GM04504 (cell line): ENCODE measurements at places on chromosomes 1 and 21.

DNA sequence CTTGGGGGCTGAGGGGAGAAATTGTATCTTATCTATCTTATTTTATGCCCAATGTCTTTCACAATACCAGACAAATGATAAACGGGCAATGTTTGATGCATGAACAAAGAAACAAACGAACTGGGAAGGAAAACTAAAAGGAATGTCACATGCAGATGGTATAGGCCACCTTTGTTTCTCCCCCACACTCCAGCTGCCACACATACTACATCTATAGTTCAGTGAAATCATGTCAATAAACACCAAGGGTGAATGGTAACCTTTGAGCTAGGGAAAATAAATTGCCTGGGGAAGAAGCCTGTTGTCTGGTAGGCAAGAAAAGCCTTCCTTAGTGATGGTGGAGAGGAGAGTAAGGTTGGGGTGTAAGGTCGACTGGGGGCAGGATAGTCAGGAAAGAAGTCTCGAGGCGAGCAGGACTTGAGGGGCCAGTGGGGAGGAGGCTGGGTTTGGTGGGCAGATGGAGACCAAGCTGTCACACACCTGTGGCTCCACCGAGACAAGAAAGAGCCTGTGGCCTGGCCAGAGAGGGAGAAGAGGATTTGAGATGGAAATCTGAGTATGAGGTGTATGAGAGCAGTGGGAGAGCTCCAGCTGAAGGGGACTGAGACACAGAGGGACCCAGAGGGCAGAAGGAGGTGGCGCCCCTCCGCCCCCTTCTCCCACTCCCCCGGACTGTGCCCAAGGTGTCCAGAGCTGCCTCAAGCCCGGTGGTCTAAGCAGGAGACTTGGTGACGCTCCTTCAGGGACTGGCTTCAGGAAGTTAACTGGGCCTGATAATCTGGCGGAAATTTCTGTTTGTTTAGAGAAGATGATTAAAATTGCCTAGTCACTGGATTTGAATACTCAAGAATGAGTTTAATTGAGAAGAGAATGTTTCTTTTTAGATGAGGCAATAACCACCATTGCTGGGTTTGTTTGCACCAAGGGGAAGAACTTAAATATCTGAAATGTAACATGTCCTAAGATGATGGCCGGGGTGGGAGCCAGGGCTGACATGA lies 37.3 kb downstream of the ATF3 start:
- DNase-seq = no peak

DNA sequence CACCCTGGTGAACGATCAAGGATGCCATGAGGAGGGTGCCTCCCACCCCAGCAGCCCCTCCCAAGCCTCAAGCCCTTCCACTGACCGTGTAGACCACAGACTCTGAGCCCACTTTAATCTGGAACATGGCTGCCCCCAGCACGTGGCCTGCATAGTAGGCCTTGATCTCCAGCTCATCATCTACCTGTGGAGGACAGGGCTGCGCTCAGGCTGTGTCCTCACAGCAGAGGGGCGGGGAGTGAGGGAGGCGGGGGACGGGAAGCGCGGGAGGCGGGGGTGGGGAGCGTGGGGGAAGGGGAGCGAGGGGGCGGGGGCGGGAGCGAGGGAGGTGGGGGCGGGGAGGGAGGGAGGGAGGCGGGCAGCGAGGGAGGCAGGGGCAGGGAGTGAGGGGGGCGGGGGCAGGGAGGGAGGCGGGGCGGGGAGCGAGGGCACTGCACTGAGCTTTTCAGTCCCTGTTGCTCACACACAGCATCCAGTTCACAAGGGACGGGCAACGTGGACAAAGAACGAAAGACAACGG lies 7.1 kb downstream of the PUSL1 start:
- DNase-seq = no peak

DNA sequence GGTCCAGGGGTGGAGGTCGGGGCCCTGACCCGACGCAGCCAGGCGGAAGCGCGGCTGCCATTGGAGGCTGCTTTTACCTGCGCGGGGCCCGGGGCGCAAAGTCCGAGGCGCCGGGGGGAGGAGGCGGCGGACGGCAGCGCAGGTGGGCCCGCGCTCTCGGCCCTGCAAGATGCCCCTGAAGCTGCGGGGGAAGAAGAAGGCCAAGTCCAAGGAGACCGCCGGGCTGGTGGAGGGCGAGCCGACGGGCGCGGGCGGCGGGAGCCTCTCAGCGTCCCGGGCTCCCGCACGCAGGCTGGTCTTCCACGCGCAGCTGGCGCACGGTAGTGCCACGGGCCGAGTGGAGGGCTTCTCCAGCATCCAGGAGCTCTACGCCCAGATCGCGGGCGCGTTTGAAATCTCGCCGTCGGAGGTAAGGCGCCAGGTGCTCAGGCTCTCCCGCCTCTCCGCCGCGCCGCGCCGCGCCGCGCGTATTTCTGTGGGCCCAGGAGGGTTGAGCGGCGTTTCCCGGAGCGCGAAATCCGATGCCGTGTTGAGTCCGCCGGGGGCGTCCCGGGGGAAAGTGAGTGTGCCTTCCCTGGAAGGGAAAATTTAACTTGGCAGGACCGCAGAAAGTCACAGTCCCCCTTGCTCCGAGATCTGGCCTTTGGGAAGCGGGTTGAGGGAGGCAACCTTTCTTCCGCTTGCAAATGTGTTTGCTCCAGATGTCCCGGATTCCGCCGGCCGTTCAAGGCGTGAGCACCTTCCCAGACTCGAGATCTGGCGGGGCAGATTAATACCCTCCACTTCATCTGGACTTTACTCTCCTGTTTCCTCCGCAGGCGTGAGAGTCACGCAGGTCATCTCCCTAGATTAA lies at the start of gene GIPC2:
TSS of gene GIPC2 (plus strand) at position 41 of the 853 bp plus-strand sequence. CDS start at position 170, 129 bp downstream.
- no peak for DNase-seq

GRCh38 chr21:34336756-34337391 lies 26.9 kb upstream of the KCNE2 start:
- no peak for DNase-seq

- DNase-seq = no peak
Measured at GRCh38 chr1:9239622-9240401, 5.2 kb downstream of the H6PD start.

- DNase-seq = peak; percentile 72
Measured at GRCh38 chr1:32695098-32695904, 7.3 kb downstream of the SYNC start.

GRCh38 chr1:29488086-29488793 lies 251.9 kb downstream of the PTPRU start:
- no peak for DNase-seq

DNA sequence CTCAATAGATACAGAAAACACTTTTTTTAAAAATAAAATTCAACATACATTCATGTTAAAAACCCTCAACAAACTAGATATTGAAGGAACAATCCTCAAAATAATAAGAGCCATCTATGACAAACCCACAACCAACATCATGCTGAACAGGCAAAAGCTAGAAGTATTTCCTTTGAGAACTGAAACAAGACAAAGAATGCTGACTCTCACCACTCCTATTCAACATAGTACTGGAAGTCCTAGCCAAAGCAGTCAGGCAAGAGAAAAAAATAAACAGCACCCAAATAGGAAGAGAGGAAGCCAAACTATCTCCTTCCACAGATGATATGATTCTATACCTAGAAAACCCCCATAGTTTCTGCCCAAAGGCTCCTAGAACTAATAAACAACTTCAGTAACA lies 46.2 kb upstream of the IVNS1ABP start:
- no peak for DNase-seq

GRCh38 chr1:19706136-19706535 lies 41.5 kb downstream of the HTR6 start:
- DNase-seq = no peak

DNA sequence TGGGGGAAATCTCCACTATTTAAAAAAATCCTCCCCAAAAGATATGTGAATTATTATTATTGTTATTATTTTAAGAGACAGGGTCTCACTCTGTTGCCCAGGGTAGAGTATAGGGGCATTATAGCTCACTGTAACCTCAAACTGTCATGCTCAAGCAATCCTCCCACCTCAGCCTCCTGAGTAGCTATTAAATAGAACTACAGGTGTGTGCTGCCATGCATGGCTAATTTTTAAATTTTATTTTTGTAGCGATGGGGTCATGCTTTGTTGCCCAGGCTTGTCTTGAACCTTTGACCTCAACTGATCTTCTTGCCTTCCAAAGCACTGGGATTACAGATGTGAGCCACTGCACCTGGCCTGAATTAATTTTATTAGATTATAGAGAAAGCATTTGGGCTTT lies 116.8 kb downstream of the RABGAP1L start:
- no peak for DNase-seq

DNA sequence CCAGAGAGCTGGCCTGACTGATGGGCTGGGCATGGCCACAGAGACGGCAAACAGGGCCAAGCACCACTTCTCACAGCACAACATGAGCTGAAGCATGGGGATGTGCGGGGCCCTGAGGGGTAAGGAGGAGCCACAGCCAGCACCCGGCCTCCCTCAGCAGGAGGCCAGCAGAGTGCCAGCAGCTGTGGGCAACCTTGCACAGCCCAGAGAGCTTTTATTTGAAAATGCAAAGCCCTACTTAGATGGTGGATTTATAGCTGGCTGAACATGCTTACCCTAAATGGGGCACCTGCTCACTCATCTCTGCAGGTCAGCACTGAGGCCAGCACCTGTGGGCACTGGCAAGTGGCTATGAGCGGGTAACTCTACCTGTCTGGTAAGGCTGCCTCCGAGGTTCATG lies 44.1 kb downstream of the SLC66A1 start:
- no peak for DNase-seq

DNA sequence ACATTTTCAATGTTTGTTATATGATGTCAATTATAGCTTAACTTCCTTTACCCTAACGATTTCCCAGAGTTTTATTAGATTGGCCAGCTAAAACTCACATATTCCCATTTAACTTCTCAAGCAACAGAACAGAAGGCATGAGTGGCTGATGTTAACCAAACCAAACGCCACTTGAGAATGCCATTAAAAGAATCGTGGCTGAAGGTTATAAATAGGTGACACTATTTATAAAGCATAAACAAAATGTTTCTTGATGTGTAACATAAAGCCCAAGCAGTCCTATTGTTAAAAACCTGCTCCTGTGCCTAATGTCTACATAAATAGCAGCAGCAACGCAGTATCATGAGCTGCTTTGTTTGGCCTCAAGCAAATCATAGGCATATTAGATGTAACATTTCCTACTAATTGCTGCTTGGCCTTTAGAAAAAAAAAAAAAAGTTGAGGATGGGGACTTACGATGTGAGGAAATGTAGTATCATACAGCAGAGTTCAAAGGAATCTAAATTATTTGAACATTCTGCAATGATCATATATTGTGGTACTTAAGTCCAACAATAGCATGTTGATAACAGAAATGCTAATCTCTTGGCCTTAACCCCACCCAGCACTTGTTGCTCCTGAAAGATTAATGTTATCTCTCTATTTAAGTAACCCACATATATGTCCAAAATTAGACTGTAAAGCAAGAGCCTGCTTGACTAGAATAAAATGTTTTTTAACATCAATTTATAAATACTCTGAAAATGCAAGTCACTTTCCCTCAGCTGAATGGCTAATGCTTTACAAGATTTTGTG lies 106.0 kb downstream of the ESRRG start:
- DNase-seq = no peak

DNA sequence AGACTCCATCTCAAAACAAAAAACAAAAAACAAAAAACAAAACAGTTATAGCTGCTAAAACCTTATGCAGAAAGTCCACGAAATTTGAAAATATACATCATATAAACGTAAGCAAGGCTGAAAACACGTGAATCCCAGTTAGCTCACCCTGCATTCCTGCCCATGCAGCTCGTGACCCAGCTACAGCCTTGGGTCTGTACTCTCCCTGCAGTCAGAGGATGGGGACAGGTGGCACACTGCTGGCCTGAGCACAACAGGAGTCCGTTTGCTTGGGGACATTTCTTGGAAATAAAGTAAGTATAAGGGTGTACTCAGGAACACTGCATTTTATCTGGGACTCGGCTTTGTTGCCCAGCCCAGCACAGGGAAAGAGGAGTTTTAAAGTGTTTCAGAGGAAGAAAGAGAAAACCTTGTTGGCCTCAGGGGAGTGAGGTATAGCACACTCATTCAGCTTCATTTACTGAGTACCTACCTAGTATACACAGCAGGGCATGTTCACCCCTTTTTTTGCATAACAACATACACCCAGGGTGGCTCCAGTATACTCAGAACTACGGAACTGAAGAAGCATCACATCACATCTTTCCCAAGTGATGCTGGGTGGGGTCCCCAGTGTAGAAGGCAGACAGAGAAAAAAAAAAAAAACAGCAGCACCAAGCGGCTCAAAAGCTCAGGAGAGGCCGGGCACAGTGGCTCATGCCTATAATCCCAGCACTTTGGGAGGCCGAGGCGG lies 44.1 kb downstream of the CAPZB start:
- DNase-seq = no peak

DNA sequence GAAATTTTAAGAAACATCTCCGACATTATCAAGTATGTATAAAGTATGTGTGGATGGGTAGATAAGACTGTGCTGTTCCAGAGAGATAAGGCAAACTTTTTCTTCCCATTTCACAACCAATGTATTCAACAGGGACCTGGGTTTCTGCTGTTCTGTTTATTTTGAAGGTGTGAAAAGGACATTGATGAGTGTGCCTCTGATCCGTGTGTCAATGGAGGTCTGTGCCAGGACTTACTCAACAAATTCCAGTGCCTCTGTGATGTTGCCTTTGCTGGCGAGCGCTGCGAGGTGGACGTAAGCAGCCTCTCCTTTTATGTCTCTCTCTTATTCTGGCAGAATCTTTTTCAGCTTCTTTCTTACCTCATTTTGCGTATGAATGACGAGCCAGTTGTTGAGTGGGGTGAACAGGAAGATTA lies 174.0 kb downstream of the CRB1 start:
- no peak for DNase-seq

- DNase-seq = no peak
Measured at GRCh38 chr1:46575300-46575699, 23.9 kb upstream of the KNCN start.

GRCh38 chr1:229645324-229645993 lies 19.4 kb downstream of the URB2 start:
- DNase-seq = no peak

- DNase-seq = no peak
Measured at GRCh38 chr1:235375919-235376605, 8.8 kb downstream of the TBCE start.

DNA sequence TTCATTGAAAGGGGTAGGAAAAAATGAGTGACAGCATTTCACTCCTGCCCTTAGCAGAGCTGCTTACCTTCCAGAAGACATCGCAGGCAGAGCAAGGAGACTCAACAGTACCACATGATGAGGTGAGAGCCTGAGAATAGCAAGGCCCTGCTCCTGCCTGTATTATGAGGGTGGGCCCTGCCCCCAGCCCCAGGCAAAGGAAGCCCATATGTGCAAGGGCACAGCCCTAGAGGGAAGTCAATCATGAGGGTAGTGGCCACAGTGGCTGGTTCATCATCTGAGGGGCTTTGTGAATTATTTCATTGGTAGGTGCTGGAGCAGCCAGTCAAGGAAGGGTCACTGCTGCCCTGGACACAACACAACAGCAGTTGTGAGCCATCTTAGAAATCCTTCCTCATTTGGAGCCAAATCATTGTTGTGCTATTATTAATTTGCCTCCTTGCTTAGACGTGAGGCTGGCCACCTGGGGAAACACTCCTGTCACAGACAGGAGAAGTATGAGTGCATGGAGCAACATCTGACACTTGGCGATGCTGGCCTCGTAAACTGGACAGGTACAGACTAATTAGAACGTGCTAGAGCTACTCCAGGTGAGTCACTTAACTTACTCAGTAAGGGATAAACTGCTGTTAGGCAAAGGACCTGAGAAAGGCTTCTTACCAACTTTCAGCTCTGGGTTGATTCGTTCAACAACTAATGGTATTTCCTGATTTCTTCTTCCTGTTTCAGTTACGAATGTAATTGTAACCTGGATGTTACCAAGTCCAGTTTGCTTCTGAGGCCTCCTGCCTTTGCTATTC lies 22.7 kb upstream of the ACBD6 start:
- DNase-seq = no peak
